CD4-positive, alpha-beta T cell treated with Interleukin-12 subunit alpha and Interleukin-12 subunit beta, for 1 hour (primary cell): ENCODE measurements at places on chromosomes 7 and 10.

- DNase-seq, result no peak
These were observed 20.0 kb downstream of the HYAL4 start for GRCh38 chr7:123864966-123865365.

GRCh38 chr10:125982260-125982948 lies 86.0 kb downstream of the FANK1 start:
- DNase-seq, result peak; percentile 37

DNA sequence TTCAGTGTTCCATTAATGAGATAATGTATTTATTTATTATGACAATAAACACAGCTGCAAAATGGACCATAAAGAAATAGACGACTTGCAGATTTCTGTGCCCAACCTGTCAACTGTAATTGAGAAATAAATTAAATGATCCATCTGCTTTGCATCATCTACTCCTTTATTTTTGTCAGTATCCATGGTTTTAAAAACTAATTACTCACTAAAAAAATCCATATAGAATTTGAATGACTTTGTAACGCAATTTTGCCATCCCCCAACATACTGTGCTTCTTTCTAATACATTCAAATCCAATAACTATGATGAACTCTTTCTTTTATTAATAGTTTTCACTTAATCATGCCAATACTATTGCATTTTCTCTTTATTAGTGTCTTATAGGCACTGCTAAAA lies 388.5 kb upstream of the SORCS1 start:
- no peak for DNase-seq

GRCh38 chr10:110425684-110426293 lies 71.9 kb upstream of the DUSP5 start:
- DNase-seq, result no peak

DNA sequence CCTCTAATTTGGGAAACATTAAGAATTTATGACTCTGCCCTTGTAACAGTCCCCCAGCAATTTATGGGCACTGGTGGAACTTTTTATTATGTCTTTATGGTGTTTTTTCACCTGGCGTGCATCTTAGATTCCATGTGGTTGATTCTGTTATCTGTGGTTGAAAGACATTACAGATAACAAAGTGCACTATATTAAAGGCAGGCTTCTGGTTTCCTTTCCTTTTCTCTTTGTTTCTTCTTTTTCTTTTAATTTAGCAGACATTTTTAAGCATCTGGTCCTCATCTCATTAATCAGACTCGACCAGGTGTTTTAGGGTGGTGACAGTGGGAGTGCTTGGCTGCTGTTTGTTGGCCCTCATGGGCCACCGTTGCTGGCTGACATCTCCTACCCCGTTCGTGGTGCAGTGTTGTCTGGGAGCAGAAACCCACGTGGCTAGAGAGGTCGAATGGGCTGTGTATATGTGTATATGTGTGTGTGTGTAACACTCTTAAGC lies 77.4 kb downstream of the LRMDA start:
- DNase-seq, result no peak

- no peak for DNase-seq
These were observed 45.1 kb downstream of the AMZ1 start for GRCh38 chr7:2732959-2733584.

- DNase-seq, result no peak
These were observed 25.9 kb downstream of the GRM8 start for GRCh38 chr7:127226685-127227374.

DNA sequence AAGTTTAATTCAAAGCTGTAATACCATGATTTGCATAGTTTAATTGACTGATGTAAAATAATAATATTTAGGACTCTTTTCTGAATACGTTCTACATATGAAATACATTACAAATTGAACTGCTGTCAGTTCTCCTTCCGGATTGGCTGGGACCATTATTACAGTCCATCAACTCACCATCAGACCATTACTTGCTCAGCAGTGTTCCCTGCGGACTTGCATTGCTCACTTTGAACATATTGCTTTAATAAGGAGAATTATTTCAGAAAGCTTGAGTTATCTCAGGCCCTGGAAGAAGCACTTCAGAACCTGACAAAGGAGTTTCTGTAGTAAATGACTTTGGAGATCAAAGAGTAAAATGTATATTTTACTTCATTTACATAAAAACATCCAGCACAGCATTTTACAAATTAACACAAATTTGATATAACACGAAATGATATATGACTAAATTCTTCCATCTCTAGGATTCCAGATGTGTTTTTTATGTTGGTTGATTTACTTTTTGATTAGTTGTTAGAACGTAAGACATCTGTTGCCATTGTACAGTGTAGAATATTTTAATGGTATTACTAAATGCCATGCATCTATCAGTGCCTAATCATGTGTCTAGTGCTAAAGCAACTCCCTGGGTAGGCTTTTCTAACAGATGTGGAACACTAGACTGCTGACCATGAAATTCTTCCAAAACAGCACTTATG lies 418.5 kb upstream of the SEMA3A start:
- no peak for DNase-seq

GRCh38 chr10:24622781-24623301 lies 100.8 kb downstream of the ARHGAP21 start:
- DNase-seq, result peak; percentile 20

DNA sequence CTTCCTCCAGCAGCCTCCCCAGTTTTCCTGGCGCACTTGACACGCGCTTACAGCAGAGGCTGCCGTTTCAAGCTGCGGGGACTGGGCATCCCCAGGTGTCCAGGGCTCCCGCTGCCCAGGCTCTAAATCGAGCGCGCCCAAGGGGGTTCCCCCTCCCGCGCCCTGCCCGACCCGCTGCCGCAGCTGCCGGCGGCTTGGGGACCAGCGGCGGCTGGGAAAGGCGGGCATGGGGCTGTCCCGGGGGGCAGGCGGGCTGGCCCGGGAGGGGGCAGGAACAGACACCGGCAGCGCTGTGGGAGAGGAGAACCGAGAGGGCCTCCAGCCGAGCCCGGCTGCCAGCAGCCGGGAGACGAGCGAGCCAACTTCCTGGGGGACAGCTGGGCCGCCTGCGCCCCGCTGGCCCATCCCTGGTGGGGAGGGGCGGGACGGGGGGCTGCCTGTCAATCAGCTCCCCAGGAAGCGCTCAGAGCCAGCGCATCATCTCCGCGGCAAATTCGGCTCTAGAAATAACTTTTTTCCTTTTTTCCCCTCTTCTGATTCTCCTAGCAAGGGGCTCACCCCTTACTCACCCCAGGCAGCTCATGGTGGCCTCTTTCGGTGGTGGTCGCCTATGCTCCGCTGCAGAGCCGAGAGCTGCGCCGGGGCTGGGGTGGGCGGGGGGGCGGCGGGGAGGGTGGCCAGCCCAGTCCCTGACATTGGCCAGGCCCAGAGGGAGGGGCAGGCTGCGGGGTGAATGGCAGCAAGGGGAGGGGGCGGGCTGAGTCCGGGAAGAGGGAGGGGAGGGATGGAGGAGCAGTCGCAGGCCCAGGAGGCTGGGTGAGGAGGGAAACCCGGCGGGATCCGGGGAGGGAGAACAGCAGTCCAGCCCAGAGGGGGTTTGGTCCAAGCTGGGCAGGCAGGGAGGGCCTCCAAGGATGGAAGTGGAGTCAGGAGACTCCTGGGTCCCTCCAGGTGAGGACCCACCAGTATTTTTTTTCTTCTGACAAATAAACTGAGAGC lies 14.7 kb downstream of the GRID2IP start:
- DNase-seq, result no peak

- DNase-seq, result no peak
These were observed 30.7 kb downstream of the COA1 start for GRCh38 chr7:43698460-43699255.

- DNase-seq, result no peak
These were observed 21.3 kb upstream of the ARHGAP21 start for GRCh38 chr10:24744946-24745345.

DNA sequence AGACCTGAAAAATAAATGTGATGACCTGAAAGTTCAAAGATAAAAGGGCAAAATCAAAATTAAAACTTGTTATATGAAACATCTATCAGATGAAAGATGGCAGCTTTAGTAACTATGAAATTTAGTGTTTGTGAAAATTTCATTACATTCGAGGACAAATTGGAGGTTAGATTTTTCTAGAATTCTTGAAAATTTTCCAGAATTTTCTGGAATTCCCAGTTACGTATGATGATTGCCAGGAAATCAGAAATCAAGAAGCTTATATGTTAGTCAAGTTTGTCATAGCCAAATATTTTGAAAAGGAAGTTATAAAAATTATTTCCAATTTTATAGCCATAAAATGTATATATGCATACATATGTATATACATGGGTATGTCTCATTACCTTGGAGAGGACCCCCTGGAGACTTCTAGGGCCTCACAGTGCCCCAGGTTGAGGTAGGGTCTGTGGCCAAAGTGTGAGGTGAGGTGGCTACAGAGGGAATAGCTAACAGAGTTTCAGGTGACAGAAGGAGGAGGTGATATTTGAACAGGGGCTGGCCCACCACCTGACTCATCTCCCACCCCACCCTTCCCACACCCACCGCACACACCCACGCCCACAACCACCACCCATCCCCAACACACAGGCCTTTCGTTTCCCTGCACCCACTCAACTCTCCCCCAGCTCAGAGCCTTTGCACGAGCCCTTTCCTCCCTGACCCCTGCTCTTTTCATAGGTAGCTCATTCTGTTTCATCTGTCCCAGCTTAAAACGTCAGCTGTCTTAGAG lies 21.5 kb downstream of the C10orf105 start:
- peak; percentile 55 for DNase-seq

GRCh38 chr7:94374231-94374630 lies 20.5 kb upstream of the COL1A2 start:
- no peak for DNase-seq
